ENCODE measurements at places on chromosomes 6 and 20.

- no peak for DNase-seq
Measured at GRCh38 chr20:61426352-61426751, 174.3 kb downstream of the CDH4 start.

GRCh38 chr20:44222027-44222426 lies 11.5 kb upstream of the OSER1 start:
- DNase-seq = no peak

DNA sequence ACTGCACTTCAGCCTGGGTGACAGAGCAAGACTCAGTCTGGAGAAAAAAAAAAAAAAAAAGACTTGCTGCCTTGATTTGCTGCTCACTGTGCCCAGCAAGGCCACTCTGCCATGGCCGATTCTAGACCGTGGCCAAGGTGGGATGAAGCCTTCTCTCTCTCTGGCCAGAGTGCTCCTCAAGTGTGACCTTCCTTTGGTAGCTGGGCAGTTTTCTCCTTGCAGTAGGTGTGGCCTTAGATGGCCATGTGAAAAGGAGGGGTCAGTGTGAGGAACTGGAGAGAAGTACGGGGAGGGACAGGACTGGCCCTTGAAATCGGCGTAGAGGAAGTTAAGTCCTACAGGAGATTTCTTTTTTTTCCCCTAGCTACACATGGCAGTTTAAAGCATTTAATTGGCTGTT lies 272.0 kb downstream of the ARID1B start:
- DNase-seq = no peak

GRCh38 chr6:105057160-105057559 lies 100.3 kb downstream of the LIN28B start:
- DNase-seq = no peak

DNA sequence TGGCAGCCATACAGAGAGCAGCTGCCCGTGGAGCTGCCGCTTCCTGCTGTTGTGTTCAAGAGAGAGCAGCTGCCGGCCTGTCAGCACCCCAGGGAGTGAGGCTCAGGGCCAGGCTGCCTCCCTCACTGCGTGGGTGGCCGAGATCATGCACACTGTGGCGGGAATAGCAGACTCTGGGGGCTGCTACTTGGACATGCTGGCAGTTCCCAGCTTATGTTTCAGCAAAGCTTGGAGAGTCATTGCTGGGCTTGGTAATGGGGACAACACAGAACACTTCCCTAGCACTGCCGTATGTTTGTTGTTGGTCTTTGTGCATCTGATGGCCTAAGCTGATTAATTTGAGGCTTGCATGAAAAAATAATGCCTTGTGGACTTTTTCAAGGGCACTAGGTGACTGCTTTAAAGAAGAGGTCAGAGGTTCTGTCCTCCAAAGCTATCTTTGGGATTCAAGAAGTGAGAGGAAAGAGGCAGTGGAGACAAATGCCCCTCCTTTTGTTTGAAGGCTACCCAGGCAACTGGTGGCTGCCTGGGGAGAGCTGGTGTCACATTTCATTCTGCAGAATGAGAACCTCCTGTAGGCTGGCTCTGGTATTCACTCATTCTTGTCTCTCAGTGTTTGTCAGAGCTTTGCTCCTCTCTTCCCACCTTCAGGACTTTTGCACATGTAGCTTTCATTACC lies 18.8 kb downstream of the MRAP2 start:
- peak; percentile 54 for DNase-seq

DNA sequence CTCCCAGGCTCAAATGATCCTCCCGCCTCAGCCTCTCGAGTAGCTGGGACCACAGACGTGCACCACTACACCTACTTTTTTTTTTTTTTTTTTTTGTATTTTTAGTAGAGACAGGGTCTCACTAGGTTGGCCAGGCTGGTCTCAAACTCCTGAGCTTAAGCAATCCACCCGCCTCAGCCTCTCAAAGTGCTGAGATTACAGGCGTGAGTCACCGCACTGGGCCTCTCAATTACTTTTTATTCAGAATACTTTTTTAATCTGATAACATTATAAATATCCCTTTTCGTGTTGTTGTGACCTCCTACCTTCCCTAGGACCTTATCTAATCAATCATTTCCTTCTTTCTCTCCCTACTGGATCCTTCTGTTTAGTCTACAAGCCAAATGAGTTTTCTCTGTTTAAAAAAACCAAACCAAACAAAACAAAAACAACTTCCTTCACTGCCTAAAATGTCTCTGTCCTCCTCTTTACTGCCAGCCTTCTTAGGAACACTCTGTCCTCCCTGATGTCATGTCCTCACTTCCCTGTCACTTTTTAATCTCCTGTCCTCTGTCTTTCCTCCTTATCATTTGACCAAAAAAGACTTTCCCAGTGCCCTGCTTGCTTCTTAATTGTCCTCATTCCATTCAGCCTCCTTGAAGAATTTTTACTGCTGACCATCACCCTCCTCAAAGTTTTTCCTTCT lies 85.0 kb downstream of the CAP2 start:
- no peak for DNase-seq

- no peak for DNase-seq
Measured at GRCh38 chr6:152879681-152880080, 103.2 kb downstream of the FBXO5 start.

- DNase-seq = no peak
Measured at GRCh38 chr6:157481189-157481864, 100.3 kb downstream of the ZDHHC14 start.

GRCh38 chr20:58515233-58516212 lies at the start of gene APCDD1L:
TSS of gene APCDD1L (minus strand) at chr20:58515399. CDS start at chr20:58514707, 692 bp downstream.
- DNase-seq = no peak

- peak; percentile 76 for DNase-seq
Measured at GRCh38 chr6:133447924-133448323, 206.8 kb downstream of the EYA4 start.

- no peak for DNase-seq
Measured at GRCh38 chr20:3741836-3742458, 9.5 kb downstream of the HSPA12B start.

GRCh38 chr6:136956590-136957544 lies 34.8 kb downstream of the SLC35D3 start:
- no peak for DNase-seq

DNA sequence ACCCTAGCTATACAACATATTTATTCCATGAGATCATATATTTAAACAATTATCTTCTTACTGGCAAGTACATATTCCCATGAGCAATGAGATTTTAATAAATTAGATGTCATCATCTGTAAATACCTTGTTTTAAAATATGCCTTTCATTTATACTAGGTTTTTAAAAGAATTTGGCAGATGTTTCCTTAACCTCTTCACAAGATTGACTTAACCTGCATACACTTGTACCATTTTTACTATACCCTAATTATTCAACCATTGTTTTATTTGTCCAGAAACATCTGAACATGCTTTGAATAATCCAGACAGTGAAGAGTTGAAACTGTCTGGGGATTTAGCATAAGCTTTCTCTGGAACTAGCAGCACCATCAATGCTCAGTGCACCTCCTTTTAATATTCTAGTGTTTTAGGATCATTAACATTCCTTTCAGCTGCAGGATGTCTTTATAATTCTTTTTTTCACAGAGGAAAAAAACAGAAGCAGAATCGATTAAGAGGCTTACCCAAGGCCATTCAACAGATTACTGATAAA lies 188.0 kb upstream of the TENT5A start:
- no peak for DNase-seq

DNA sequence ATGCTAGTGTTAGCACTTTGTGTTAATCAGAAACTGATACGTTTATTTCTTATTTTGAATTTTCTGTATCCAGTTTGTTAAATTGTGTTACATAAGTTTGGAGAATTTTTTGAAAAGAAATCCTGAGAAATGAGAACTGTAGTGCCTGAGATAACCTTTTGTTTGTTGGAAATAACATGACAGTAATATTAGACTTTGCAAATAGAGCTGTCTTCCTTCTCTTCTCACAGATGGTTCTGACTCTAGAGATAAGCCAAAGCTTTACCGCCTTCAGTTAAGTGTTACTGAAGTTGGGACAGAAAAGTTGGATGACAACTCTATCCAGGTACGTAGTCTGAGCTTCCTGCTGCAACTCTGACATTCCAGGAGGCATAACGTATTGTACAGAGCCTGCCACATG lies 69.9 kb downstream of the AFDN start:
- no peak for DNase-seq

DNA sequence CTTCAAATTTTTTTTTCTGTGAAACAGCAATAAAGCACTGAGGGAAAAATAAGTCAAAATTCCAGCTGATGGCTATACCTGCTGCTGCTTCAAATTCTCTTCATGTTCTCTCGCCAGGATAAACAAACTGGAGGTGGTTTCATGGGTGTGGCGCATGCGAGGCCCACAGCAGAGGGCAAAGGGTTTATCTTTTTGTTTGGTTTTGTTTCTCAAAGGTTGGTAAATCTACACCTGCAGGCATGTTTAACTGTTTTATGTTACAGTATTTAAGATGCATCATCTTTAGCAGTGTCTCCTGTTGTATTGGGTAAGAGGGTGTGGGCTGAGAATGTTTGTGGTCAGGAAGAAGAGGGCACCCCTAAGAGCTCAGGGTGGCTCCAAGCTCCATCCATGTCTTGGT lies 342.2 kb downstream of the CDH26 start:
- DNase-seq = no peak

DNA sequence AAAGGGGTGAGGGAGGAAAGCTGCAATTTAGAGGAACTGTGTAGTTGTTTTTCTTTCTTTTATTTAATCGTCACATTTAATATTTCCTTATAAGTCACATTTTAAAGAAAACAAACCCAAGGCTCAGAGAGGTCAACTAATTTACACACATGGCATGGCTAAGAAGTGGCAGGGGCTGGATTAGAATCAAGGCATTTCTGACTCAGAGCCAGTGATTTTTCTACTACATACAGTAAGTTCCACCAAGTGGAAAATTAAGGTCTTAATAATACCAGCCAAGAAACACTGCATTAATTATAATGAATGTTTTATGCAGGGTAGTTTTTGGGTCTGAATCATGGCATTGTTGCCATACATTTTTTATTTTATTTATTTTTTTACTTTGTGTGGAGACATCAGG lies 607.7 kb upstream of the CITED2 start:
- peak; percentile 83 for DNase-seq

DNA sequence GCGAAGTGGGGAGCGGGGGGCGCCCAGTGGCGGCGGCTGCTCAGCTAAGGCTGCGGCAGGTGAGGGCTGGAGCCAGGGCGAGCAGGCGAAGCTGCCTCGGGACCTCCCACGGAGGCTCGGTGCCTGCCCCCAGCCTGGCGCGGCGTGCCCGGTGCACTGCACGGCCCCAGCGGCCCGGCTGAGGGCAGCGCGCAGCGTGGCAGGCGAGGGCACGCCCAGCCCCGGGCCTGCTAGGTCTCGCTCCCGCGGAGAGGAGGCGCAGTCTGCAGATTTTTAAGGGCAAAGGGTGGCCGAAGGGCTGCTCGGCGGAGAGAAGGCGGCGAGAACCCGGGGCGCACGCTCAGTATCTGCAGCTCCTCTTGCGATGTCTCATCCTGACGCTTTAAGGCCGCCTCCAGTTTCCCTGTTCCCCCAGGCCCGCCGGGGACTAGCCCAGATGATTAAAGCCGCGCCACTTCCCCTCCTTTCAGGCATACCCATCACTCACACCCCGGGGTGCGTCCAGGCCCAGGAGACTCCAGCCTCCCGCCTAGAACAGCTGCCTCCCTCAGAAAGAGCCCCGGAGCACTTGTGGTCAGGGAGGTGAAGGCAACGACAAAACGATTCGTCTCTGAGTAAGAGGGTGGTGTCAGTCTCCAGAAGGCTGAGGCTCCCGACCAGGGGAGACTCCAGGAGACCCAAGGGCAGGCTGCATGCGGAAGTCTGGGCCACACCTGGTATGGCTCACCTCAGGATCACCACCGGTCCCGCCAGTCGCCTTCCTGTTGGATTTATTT lies at the start of gene FERMT1:
Gene FERMT1, minus strand, starts transcription at position 158 of the 776 bp plus-strand sequence. CDS start 3,476 bp downstream, outside the sequence.
- peak; percentile 71 for DNase-seq

DNA sequence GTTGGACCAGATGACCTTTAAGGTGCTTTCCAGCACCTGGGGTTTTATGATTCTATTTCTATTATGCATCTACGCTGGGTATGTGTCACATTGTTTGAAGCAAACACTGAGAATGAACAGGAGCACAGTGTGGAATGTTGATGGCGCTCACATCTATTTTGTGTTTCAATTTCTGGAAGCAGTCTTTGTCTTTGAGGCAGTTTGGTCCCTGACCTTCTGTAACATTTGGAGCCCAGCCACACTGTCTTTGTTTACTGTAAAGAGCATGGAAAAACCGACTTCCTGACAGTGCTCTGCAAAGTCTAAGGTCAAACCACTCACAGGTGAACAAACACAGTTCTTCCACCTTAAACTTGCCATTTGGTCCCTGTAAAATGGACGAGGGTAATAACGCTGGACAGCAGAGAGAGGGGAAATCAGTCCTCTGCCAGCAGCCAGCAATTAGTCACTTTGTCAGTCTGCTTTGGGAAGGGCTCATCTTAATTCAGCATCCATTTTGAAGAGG lies 155.5 kb downstream of the PRL start:
- no peak for DNase-seq

DNA sequence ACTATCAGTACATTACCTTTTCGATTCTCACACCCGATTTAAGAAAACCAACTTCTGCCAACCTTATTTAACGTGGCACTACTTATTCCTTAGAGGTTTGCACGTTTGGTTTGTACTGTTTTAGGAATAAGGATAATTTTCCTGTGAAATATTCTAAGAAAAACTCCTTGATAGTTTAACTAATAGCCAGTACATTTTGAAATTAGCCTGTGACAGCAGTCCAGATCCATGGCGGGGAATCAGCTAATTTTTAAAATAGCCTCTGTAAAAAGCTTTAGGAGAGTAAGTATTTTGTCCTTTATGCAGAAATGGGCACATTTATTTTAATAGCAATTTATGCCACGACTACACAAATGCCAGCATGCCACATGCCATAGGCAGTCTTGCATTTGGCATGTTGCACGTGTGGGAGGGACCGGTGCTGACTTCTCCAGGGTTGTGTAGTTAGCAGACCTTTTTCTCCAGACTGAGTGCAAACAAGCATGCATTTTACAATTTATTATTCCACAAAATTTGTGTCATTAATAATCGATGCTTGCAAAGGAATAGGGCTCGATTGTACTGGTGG lies 6.2 kb downstream of the FOXC1 start:
- DNase-seq = no peak

- DNase-seq = no peak
Measured at GRCh38 chr20:53711333-53712211, 117.9 kb upstream of the ZNF217 start.

DNA sequence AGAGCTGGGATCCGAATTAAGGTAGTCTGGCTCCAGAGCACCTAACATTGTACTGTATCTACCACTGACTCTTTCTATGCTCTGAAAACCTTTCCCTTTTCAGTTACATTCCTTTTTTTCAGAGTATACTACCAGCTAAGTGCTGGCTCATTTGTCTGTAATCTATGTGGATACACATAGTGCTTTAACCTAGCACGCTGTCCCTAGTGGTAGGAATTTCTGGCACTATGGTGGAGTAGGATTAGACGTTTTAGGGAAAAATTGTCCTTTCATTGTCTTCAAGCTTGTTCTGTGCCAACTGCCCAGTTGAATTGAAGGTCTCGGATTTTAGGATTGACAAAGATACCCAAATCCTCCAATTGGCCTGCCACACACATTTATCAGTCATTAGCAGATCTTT lies 259.1 kb upstream of the FERMT1 start:
- no peak for DNase-seq

- no peak for DNase-seq
Measured at GRCh38 chr20:51916244-51916643, 113.9 kb upstream of the SALL4 start.

- no peak for DNase-seq
Measured at GRCh38 chr6:25295651-25296050, 16.5 kb downstream of the CARMIL1 start.

All from fibroblast of gingiva (primary cell).